ENCODE measurements at places on chromosomes 16 and 17.

GRCh38 chr16:56769677-56770076, 39.7 kb downstream of the NUP93 start:
- DNase-seq, result no peak

- no peak for DNase-seq
Observed at GRCh38 chr16:62391134-62391533, 354.9 kb upstream of the CDH8 start.

GRCh38 chr17:47669081-47669480, 19.4 kb downstream of the KPNB1 start:
- DNase-seq, result no peak

GRCh38 chr16:54211203-54211602, 75.4 kb downstream of the IRX3 start:
- DNase-seq, result no peak

GRCh38 chr16:17775061-17775460, 304.3 kb upstream of the XYLT1 start:
- DNase-seq, result no peak

DNA sequence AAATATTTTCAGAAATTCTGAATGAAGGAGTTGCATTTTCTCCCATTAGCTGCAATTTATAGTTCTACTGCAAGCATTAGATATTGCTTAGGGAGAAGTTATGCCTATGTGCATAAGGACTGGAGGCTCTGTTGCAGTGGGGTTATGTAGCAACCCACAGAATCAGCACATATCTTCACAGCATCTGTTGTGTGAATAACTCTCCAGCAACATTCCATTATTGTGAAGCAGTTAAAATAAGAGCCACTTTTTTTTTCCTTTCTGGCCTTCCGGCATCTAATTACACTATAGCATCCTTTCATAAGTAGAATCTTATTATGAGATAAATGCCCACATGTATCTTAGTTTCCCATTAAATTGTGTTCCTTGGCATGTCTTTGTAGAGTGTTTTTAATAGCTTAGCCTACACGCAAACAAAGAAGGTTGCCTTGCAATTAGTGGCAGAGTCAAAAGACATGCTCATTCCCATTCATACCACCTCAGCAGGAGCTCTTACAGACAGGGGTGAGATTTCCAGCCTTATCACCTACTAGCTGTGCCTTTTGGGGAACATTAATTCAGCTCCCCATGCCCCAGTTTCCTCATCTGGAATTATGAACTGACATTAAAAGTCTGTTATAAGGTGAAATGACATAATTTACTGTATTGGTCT, 596.0 kb upstream of the GOT2 start:
- no peak for DNase-seq

DNA sequence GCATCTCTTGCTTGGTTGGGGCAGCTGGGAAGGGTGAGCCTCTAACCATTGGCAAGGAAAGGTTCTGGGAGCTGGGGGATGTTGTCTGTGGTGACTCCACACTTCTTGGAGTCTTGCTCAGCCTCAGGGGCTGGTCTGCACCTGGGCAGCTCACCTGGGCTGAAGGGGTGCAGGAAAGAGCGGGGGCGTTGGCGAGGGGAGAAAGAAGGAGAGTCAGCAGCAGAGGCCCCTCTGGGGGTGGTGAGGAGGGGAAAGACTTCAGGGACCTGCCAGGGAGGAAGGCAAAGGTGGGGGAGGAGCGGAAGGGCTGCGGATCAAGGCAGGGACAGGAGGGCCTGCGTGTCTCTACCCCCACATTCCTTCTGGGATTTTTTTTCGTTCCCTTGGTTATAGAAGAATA, 47.7 kb downstream of the CCDC42 start:
- no peak for DNase-seq

DNA sequence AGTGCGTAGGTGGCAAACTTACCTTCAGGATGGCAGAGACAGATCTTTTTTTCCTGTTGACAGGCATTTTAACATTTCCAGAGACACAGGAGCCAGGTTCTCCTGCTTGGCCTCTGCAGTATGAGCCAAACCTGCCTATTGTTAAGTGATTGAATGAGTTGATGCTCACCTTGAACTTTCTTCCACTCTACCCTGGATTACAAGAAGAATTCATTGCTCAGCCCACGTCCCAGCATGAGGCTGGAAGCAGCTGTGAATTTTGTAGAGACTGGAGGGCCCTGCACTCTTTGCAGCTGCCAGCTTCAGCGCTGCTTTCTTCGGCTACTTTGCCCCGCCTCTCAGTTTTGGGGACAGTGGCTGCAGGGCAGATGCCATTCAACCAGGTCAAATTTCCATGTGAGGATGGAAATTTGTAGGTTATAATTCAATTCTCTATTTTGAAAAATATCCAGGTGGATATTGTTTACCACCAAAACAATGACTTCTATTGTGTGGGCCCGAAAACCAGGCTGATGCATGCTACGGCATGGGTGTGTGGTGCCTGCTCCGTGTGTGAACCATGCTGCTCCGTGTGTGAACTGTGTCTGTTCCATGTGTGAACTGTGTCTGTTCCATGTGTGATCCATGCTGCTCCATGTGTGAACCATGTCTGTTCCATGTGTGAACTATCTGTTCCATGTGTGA, 75.2 kb upstream of the METTL9 start:
- no peak for DNase-seq

- no peak for DNase-seq
Observed at GRCh38 chr16:88994695-88995094, 17.7 kb upstream of the CBFA2T3 start.

DNA sequence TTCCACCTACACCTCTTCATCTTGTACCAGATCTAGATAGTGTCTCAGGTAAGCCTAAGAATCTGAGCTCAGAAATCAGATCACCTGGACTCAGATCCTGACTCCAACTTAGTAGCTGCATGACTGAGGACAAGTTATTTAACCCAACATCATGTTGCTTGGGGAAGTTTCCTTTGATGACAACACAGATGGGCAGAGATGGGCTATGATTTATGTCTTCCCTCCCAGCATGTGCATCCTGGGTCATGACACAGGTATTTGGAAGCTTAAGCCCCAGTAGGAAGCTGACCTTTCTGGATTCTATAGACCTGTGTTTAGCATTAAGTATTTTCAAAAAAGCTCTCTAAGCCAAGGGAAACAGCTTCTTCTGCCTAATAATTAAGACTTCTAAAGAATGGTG, 12.4 kb upstream of the HEATR6 start:
- DNase-seq, result no peak

DNA sequence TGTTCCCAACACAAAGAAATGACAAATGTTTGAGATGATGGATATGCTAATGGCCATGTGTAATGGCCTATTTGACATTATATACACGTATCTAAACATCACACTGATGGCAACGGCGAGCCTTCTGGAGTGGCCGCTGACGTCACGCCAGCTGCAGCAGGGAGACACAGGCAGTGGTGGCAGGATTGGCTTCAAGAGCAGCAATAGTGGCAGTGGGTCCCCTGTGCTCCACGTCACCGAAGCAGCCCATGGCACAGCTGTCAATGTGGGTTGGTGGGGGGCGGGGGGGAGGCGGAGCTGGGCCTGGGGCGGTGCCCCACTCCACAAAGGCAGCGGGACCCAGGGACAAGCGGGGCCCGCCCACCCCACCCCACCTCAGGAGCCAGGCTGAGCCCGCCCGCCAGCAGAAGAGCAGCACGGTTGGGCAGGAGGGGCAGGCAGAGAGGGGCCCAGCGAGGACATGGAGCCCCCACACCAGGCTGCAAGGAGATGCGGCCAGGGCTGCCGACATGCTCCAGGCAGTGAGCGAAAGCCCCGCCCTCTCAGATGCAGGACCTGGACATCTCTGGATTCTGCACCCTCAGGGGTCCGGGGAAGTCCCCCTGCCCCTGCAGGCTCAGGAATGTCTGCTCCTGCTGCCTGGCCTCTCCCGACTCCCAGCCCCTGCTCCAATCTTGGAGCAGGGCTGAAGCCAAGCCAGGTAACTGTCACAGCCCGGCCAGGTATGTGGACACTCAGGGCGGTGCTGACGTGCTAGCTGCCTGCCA, 64.6 kb downstream of the USP32 start:
- no peak for DNase-seq

Data from vagina (tissue), 2 donors.